ENCODE measurements at places on chromosomes 6 and 20.

DNA sequence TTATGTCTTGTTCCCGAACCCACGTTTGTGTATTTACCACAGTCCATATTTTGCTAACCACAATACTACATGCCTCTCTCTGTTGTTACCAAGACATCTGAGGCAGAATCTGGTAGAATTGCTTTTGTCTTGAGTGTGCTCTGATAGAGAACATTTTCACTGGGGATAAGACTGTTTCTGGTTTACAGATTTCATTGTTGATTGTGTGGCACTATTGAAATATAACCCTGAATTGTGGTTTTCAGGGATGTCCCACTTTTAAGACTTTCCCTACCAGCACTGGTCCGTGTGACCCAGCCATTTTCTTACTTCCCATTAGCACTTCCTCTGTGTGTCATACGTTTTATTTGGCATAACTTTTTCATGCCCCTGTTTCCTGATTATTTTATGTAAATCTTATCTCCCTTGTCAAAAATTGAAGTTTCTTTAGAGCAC lies 12.2 kb downstream of the NCOA7 start:
- no peak for DNase-seq

- DNase-seq = no peak
Measured at GRCh38 chr6:11632795-11633511, 95.4 kb downstream of the TMEM170B start.

DNA sequence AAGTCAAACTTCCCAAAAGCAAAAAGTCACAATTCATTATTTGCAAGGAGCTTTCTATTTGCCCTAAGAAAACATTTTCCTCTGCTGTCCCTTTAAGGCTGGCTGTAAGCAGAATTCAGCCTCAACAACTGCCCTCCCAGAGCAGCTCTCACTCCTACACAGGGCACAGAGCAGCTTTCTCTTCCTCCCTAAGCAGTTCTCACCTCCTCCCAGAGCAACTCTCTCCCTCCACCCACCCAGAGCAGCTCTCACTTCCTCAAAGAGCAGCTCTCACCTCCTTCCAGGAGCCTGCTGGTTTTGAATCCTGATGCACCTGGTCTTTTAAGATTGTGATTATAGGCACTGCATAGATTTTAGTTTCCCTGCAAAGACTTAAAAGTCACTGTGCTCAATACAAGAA lies 120.6 kb upstream of the TMEM181 start:
- DNase-seq = no peak

DNA sequence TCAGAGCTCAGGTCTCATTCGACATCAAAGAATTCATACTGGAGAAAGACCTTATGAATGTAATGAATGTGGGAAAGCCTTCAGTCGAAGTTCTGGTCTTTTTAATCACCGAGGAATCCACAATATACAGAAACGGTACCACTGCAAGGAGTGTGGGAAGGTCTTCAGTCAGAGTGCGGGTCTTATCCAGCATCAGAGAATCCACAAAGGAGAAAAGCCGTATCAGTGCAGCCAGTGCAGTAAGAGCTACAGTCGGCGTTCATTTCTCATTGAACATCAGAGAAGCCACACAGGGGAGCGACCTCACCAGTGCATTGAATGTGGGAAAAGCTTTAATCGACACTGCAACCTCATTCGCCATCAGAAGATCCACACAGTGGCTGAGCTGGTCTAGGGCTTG lies 7.7 kb downstream of the ZSCAN9 start:
- DNase-seq = no peak

GRCh38 chr20:53933232-53933846 lies 137.1 kb downstream of the BCAS1 start:
- no peak for DNase-seq

- no peak for DNase-seq
Measured at GRCh38 chr6:32133786-32134185, 3.7 kb upstream of the FKBPL start.

DNA sequence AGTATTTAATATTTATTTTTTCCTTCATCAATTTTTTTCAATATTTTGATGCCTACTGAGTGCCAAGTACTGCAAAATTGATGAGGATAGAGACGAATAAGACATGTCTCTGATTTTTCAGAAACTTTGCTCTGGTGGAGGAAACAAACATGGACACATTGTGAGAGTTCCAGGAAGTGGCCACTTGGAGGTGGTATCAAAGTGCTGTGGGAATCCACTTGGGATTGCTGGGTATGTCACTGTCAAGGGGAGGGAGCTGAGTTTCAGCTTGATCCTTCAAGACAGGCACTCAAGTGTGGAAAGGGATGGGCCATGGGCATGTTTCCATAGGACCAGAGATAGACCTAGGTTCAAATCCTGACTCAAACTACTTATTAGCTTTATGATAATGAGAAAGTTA lies 24.5 kb upstream of the ABCC10 start:
- DNase-seq = no peak

DNA sequence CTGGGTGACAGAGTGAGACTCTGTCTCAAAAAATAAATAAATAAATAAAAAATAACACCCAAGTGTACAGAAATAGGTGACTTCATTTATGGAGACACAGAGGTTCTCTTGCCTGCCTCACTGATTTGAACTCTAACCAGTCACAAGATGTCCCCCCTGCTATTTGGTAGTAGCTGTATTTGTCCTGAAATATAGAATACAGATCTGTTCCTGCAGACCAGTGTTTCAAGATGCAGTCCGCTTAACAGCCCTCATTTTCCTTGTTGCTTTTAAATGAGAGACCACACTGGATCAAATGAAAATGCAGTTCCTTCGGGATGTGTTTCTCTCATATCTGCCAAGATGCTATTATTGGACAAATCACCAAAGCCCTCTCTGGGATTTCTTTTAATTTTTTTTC lies 7.6 kb downstream of the PLCB4 start:
- no peak for DNase-seq

DNA sequence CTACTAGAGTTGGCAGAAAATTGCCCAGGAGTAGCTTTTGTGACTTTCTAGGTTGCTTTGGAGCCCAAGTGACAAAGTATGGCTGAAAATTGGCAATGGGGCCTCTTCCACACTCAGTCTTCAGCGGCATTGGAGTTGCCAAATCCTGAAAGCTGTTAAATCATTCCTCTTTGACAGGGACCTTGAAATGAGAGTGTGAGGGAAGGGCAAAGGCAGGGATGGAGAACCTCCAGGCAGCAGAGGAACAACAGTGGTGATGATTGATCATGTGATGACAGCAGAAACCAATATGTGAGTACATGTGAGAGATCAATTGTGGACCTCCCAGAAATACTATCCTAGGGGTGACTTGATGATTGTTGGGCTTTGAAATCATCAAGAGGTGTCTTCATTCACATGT lies 393.9 kb downstream of the KIF16B start:
- DNase-seq = no peak

DNA sequence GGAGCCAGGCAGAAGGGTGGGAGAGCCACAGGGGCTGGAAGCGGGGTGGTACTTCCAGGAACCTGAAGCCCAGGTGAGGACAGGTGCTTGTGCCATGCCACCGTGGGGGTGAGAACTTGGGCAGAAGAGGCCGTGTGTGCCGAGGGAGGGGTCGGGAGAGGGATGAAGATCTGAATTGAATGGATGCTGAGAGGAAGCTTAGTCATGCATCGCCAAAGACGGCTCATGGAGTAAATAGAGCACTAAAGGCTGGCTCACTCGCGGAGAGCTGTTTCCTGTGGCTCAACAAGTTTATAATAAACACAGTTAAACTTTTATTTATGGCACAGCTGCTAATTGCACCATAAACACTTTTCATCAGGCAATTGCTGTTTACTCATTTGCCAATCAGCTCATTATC lies 21.7 kb upstream of the MYT1 start:
- no peak for DNase-seq

DNA sequence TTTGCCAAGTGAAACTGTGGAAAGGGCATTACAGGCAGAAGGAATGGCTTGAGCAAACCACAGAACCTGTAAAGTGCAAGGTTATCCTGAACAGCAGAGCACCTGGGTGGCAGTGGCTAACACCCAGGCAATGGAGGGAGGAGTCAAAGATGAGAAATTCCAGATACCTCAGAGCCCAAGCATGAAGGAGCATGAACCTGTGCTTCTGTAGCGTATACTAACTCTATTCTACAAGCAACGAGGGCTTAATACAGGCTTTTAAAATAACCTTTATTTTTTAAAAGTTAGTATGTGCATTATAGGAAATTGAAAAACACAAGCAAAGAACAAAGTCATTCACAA lies 77.0 kb downstream of the CNBD2 start:
- no peak for DNase-seq

- no peak for DNase-seq
Measured at GRCh38 chr6:109079981-109080380, 14.7 kb downstream of the SESN1 start.

DNA sequence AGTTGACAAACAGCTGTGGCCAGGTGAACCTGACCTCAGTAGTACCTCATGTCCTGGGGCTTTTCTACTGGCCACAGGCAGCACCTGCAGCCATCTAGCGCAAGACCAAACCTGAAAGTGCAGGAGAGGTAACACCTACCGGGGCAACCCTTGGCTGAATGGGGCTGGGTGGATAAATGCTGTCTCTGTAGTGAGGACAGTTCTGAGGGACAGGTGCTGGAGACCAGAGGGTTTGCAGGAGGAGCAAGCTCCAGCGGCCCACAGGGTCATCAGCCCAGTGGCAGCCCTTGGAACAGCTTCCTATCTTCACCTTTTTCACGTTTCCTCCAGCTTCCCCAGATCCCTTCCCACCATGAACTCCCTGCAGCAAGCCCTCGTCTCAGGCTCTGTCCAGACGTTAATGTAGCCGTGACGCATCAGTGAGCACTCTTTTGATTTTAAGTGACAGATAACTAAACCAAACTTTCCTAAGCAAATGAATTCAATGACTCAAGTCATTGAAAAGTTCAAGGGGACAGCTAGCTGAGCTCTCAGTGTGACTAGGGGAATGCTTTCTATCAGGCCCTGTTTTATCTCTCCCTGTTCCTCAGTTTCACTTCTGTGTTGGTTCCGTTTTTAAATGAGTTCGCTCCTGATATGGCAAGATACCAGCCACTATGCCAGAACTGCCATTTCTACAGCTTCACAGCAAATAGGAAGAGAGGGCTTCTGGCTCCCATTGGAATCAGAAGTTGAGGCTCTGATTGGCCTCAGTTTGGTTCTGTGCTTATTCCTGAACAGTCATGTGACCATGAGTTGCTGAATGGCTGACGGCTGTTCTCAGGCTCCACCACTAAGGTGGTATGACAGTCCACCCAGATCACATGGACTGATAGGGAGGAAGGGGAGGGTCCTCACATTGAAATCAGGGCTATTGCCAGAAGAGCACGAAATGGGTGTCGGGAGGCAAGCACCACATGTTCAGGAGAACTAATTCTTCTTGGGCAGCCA lies 12.1 kb upstream of the PFDN4 start:
- no peak for DNase-seq

DNA sequence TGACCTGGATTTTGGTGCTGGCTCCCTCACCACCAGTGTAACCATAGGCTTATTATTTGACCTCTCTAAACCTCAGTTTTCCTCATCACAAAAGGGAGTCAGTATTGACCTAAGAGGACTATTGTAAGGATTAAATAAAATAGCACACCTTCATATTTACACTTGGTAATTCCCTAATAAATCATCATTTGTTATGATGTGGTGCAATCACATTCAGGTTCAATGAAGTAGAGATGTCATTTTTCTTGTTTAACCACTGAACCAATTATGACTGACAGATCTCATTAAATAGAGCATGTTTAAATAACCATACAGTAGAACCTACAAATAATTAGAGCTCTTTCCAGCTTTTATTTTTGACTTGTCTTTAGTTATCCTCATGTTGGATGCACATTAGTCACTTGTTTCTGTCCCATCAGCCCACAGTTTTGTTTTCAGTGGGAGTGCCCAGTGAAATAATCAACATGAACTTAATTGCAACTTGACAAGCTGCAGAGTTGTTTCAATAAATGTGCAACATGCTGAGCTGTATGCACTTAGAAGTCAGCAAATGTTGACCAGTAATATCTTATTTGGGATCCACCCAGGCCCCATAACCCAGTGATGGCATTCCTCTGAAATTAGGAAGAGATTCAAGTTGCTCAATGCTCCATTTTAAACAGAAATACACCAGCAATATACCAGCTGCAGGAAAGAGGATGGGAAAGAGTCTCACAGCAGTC lies 451.7 kb upstream of the MARCKS start:
- no peak for DNase-seq

DNA sequence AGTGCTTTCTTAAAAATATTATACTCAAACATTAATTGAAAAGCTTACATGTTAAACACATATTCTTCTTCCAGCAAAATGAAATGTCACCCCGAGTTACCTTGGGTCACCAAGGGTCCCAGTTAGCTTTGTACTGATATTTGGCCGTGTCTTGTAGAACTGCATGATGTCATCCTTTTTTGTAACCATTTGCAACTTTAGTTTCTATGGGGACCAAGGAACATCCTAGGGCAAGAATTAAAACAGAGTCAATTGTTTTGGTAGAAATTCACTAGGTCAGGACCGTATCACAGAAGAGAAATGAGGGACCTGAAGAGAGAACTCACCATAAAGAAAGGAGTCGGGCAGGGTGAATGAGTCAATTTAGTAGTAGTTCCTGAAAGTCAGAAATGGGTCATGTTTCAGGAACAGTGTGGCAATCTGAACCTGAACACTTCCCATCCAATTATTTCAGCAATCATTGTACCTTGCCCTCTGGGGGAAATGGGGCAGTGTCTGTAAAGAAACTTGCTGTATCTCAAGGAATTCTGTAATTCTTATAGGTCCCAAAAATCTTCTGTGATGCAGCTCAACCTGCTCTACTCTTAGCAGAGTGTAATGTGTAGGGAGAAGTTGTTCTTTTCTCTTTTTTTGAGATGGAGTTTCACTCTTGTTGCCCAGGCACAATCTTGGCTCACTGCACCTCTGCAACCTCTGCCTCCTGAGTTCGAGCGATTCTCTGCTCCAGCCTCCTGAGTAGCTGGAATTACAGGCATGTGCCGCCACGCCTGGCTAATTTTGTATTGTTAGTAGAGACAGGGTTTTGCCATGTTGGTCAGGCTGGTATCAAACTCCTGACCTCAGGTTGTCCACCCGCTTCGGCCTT lies 5.3 kb upstream of the AKAP7 start:
- no peak for DNase-seq

DNA sequence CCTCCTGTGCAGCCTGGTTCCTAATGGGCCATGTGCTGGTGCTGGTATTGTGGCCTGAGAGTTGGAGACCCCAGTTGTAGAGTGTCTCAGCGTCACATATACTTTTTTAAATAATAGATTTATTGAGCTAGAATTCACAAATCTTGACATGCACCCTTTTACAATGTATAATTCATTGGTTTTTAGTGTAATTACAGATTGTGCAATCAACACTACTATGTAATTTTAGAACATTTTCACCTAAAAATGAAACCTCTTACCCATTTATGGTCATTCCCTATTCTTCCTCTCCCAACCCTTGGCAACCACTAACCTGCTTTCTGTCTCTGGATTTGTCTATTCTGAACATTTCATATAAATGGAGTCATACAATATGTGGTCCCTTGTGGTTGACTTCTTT lies 10.6 kb downstream of the PRIM2 start:
- no peak for DNase-seq

DNA sequence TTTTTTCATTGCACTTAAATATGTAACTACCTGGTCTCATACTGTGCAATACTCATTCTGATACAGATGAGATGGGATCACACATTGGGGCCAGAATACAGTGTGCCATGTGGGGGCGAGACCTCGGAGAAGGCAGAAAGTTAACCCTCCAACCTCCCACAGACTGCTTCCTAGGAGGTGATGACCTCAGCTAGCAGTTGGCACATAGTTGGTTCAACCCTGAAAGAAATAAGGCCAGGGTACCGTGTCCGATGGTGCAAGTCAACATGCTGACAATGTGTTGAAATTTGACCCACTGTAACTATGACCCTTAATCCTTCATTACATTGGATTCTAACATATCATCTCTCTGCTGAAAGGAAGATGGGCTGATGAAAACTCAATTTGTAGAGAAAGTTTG lies 61.9 kb downstream of the GJA10 start:
- no peak for DNase-seq

GRCh38 chr20:37383229-37383989 lies 37.5 kb downstream of the SRC start:
- no peak for DNase-seq

All from cerebellar nuclear complex (tissue), 1 donor.